ENCODE measurements at places on chromosomes 1 and 21.

- DNase-seq = no peak
Observed at GRCh38 chr1:228207851-228208821, at the start of gene OBSCN. Gene OBSCN (plus strand): TSS chr1:228208044. CDS start chr1:228211784, 3,740 bp downstream.

DNA sequence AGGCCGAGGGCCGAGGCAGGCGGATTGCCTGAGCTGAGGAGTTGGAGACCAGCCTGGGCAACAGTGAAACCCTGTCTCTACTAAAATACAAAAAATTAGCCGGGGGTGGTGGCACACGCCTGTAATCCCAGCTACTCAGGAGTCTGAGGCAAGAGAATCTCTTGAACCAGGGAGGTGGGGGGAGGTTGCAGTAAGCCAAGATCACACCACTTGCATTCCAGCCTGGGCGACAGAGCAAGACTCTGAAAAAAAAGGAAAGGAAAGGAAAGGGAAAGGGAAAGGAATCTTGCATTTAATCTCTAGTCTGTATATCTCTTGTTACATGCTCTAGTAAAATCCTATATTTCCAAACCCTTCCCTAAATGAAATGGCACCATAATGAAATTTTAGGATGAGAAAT is 328.3 kb upstream of the ADGRL2 start:
- no peak for DNase-seq

- DNase-seq = no peak
Observed at GRCh38 chr1:156119503-156120209, 5.1 kb downstream of the LMNA start.

DNA sequence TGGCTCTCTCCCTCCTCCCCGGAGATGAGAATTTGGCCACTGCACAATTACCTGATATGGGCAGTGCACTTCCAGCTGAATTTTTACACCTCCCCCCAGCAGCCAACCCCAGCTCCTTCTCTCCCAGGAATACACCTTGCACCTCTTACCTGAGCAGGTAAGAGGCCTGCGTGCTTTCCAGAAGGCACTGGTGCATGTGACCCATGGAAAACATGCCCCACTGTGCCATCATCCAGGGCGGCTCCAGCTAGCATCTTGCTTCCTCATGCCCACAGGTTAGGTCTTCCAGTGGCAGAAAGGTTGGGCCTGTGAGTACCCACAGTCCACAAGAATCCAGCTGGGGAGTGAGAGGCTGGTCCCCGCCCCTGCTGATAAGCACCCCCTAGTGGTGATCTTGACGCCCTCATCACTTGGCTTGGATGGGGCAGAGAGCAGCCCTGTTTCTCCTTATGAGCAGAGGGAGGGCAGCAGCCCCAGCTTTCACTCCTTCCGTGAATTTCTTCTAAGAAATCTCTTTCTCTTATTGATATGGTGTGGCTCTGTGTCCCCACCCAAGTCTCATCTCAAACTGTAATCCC is 57.8 kb downstream of the EDARADD start:
- DNase-seq = peak; percentile 54

DNA sequence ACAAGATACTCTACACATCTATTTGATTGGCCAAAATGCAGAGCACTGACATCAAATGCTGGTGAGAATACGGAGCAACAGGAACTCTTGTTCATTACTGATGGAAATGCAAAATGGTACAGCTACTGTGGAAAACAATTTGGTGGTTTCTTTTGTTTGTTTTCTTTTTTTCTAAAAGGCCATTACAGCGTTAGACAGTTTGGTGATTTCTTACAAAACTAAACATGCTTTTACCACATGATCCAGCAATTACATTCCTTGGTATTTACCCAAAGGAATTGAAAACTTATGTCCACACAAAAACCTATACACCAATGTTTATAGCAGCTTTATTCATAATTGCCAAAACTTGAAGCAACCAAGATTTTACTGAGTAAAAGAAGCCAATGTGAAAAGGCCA is 66.4 kb upstream of the FBXO28 start:
- no peak for DNase-seq

All from activated T-cell treated with anti-CD3 and anti-CD28 coated beads, Interleukin-2, amount 50 U/mL, for 48 hours (primary cell).